ENCODE measurements at places on chromosomes 13 and 19. TPM values are rescaled to one million over a fixed set of nuclear protein-coding genes. Genes with fewer than 3 reads are reported as not detected.

DNA sequence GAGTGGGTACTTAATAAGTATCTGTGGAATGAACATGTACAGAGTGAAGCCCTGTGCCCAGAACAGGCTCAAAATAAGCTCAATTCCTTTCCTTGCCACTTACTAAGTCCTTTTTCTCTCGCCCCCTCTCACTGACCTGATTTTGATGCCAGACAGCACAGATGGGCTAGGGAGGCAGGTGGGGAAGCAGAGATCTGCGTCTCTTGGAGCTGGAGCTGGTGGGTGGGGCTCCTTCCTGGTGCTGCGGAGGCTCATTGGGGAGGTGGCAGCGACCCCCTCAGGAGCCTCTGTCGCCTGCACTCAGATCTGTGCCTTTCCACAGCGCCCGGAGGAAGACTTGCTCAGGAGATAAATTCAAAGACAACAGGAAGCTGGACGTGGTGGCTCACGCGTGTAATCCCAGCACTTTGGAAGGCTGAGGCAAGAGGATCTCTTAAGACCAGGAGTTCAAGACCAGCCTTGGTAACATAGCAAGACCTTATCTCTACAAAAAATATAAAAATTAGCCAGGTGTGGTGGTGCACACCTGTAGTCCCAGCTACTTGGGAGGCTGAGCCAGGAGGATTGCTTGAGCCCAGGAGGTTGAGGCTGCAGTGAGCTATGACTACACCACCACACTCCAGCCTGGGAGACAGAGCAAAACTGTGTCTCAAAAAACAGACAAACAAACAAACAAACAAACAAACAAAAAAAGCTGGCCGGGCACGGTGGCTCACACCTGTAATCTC lies 14.6 kb downstream of the AKT2 start:
- H3K4me1 ChIP-seq, result peaks cover 40% of the 10 kb centered on the region
- no peaks in the 10 kb centered on the region for H3K27me3 ChIP-seq
- no peak overlapping the region for H3K4me3 ChIP-seq

DNA sequence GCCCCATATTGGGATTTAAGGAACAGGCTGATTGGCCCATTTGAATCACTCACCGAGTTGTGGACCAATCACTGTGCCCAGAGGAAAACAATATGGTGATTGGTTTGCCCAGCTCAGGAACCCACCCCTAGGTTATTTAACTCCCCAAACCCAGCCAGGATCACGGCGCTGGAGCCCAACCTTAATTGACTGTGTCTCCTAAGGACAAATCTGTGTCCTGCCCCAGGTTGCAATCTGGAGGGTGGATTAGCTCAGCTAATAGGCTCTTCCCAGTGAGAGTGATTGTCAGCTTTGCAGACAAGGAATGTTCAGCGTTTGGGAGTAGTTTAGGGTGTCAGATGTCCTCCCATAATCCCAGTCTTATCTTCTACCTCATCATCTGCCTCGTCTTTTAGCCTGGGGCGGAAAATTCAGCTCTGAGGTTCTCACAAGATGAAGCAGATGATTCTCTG lies 3.5 kb upstream of the ZNF358 start:
- H3K4me3 ChIP-seq, result no peak overlapping the region
- H3K4me1 ChIP-seq, result peaks cover 18% of the 10 kb centered on the region
- no peaks in the 10 kb centered on the region for H3K27me3 ChIP-seq

The ADGRE2 gene
- total RNA-seq, result 1.3 TPM

The MEF2B gene
- not detected for total RNA-seq

- H3K27me3 ChIP-seq, result no peaks in the 10 kb centered on the region
- H3K27ac ChIP-seq, result no peak overlapping the region
- no peak for DNase-seq
- no peaks in the 10 kb centered on the region for H3K36me3 ChIP-seq
These were observed 453.9 kb downstream of the COG6 start for GRCh38 chr13:40109351-40109844.

DNA sequence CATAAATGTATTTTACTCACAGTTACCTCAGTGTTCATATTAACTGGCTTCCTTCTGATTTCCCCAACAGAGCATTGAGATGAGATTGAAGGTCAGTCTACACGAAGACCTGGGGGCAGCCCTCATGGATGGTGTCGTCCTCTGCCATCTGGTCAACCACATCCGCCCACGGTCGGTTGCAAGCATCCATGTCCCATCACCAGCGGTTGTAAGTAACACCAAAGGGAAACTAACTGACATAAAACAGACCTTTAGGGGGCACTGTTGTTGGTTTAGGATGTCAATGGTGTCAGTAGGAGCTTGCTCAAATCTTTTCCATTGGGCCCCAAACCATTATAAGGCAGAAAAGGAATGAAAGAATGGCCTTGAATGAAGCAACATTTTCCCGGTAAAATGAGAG lies 68.2 kb downstream of the ESD start:
- H3K36me3 ChIP-seq, result peaks cover 13% of the 10 kb centered on the region
- no peaks in the 10 kb centered on the region for H3K27me3 ChIP-seq
- H3K4me1 ChIP-seq, result no peaks in the 10 kb centered on the region
- H3K27ac ChIP-seq, result no peak overlapping the region

The ZNF790 gene
- total RNA-seq, result 15.9 TPM

Data from spinal cord (tissue), 10 donors.